ENCODE measurements at places on chromosomes 4 and X.
A peak's percentile ranks its signal among the peaks of the same experiment; 100 is the strongest.

DNA sequence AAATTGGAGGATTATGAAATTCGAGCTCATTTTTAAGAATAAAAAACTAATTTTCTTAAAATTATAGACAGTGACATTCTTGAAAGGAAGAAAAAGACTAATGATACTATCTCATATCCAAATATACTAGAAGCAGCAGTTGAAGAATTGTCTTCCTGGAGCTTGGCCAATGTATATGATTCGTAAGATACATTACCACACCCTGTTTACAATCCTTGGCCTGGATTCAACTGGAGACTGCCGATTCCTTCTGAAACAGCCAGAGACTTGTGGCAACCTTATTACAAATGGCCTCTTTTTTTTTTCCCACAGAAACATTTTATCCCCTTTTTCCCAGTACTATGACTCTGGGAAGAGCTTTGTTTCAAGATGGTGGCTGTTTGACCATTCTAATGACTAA is 571.2 kb upstream of the FAT1 start:
- no peak for DNase-seq

DNA sequence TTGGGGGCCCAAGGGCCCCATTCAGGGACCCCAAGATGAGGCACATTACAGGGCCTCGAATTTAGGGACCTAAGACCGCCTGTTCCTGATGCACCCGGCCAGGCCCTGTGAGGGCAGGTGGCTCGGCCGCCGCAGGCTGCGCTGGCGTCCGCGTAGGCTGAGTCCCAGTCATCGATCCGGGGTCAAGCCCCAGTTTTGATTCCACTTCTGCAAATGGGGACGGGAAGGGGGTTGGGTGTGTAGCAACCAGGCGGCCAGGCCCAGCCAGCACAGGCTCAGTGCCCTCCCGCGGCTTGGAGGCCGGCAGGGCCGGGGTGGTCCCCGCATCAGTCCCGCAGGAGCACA is 327 bp downstream of the PNPLA4 start:
- peak; percentile 1 for DNase-seq

GRCh38 chr4:3811621-3812020 is 45.4 kb downstream of the ADRA2C start:
- no peak for DNase-seq

- no peak for DNase-seq
Observed at GRCh38 chr4:2248821-2249261, 6.9 kb upstream of the HAUS3 start.

DNA sequence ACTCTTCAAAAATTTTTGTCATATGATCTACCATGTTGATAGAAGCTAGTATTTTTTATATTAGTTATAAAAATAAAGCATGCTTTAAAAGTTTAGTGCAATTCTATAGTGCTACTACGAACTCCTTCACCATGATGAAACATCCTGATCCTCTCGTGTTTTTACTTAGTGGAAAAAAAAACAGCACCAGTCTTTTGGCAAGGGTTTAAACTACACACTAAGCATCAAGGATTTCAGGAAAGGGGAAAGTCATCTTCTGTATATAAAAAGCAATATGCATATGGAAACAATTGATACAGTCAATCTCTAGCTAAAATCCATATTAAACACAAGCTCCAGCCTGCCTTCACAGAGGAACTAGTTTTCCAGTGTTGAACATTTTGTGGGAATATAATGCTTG is 18.7 kb downstream of the CHM start:
- DNase-seq: no peak

DNA sequence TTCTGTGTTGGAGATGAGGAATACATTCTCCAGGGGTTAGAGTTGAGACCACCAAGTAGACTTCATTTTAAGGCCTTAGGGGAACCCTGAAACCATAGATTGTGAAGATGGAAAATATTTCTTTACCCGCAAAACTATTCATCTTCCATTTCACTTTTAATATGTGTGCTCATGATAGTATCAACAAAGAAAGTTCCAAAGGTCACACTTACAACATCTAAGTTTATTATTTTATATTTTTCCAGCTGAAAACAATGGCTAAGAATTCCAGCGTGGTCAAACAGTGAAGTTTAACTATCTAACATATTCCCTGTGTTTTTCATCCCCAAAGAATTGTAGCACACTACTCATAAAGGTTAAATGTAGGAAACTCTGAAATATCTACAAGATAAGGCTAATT is 214.5 kb upstream of the GIMD1 start:
- DNase-seq: no peak

- no peak for DNase-seq
Observed at GRCh38 chrX:137915466-137915865, 349.5 kb downstream of the ZIC3 start.

DNA sequence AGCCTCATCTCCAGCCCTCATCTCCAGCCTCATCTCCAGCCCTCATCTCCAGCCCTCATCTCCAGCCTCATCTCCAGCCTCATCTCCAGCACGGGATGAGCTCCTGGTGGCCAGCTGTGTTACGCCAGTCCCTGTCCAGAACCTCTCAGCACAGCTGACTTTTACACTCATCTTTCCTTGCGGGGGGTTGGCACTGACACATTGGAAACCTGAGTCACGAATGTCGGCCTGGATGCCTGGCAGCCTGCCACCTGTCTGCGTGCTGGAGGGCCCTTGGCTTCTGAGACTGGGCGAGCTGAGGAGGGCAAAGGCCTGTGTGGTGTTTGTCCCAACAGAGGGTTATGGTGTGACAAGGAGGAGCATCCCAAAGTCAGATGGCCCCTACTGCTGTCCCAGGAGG is 66.1 kb upstream of the HGFAC start:
- DNase-seq: peak; percentile 70

DNA sequence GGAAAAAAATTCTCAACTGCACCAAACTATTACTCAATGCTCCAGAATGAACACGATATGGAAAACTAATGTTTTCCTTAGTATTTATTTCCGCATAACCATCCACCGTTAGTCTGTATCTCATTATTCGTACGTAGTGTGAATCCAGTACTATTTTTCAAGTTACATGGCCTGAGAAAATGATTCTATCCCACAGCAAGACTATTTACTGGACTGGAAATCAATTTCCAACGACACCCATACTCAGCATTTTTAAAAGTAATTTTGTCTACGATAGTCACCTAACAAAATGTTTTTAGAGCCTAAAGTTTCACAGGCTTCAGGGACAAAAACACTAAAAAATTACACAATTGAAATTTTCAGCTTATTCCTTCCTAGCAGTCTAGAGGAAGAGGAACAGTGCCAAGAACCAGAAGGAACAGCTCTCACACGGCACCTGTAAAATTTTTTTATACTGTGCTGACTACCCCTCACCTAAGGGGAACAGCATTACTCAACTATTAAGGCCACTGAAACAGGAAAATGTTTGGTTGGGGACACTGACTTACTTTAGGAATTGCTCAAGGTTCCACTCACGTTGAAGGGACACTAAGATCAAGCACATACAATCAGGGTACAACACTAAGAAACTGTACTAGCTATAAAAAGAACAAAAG is 9.6 kb downstream of the UBE2D3 start:
- DNase-seq: no peak

DNA sequence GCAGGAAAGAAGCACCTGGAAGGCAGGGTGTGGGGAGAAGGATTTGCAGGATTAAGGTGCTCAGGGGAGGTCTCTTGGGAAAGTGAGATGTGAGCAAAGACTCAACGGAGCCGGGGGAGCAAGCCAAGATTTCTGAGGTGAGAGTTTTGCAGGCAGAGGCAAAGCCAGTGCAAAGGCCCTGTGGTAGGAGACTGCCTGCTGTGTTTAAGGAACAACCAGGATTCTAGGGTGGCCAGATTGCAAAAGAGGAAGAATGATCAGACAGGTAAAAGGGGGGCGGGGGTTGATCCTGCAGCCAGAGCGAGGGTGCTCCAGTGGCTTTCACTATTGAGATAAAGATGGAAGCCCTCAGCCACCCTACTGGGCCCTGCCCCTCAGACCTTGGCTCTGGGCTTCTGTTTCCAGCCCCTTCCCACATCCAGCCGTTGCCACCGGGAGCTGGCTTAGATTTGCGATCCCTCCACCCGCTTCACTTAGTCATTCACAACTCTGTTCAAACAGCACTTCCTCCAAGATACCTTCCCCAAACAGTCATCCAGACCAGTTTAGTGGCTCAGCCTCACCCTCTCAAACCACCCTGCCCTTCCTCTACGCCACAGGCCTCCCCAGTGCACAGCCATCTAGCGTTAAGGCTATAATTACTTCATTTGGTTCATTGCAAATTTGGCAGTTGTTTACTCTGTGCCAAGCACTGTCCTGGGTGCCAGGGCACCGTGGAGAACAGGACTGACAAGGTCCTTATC is 23.3 kb upstream of the BCOR start:
- no peak for DNase-seq

Measured in HTR-8/SVneo (cell line).